ENCODE measurements at places on chromosomes 4 and X. TPM values are rescaled to one million over a fixed set of nuclear protein-coding genes. Genes with fewer than 3 reads are reported as not detected.

FUNDC1 gene
- total RNA-seq = 6.5 TPM

BTK gene
- total RNA-seq = 3.2 TPM

REELD1 gene
- 0.17 TPM for total RNA-seq

TRMT2B gene
- 6.1 TPM for total RNA-seq

DNA sequence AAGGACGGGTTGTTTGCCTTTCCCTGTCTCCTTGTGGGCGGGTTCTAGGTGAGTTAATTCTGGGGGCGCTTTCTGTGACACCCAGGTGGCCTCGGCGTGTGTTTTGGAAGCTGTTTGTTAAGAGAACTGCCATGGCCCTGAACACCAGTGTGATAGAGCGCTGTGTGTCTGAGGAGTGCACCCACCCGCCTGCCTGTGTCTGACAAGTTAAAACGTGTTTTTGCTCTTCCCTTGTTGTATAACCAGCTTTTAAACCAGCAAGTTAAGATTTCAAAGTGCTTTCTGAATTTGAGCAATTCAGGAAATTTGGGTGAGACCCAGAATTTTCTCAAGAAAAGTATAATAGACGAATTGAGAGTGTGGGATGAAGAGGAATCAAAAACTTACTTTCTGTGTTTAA is 55.2 kb upstream of the HGFAC start:
- no peak for DNase-seq

DNA sequence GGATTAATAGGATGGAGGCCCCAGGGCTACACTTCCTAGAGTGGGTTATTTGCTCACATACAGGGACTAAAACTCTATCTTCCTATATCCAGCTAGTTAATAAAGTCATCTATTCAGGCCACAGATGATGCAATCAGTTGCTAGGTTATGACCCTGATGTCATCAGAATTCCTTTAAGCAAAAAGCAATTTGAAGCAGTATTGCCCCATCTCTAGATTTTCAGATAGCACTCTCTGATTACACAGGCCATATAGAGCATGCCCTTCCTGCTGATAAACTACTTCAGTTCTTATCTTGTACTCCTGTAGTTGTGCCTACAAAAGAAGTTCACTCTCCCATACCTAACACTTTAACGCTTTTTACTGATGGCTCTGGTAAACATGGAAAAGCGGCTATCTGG is 84.8 kb downstream of the TMEM144 start:
- DNase-seq = no peak

DNA sequence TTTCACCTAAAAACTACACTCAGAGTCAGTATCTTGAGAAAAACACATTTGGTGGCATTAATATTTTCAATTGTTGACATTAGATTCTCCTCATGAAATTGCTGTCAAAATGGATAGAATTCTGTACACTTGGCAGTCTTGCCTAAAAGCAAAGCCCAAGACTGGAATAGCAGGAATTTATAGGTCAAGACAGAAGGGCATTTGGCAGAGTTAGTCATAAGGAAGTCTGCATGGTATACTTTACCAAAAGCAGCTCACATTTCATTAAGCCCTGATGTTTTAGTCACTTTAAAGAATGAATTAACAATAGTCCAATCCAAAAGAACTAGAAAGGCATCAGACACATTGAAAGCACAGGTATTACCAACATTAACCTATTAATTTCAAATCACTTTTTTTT is 7.1 kb downstream of the CCDC160 start:
- DNase-seq = no peak

- no peak for DNase-seq
Measured at GRCh38 chr4:140298001-140298400, 75.4 kb upstream of the SCOC start.

GRCh38 chr4:108001540-108002135 is 11.9 kb downstream of the HADH start:
- no peak for DNase-seq

- DNase-seq = no peak
Measured at GRCh38 chr4:37742149-37742548, 56.0 kb upstream of the RELL1 start.

DNA sequence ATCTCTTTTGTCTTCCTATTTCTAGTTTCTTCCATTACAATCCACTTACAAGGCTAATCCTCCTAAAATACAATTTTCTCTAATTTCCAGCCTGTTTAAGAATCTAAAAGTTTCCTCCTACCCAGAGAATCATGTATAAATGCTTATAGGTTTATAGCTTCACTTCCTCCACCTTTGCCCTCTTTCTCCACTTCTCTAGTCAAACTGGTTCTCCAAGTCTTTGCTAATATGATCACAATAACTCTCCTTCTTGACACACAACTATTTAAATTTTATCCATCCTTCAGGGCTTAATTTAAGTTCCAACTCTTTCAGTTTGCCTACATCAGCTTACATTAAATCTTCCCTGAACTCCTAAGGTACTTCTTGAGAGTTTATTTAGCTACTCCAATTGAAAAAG is 69.2 kb downstream of the RPS6KA6 start:
- DNase-seq = no peak

GRCh38 chr4:76383001-76383400 is 37.9 kb downstream of the CCDC158 start:
- no peak for DNase-seq
